CD14-positive monocyte (primary cell): ENCODE measurements at places on chromosomes 4 and X.

GRCh38 chr4:87498446-87498900 is 30.7 kb downstream of the SPARCL1 start:
- no peak for DNase-seq

- no peak for DNase-seq
These were observed 98.9 kb downstream of the LARP1B start for GRCh38 chr4:128159967-128160366.

DNA sequence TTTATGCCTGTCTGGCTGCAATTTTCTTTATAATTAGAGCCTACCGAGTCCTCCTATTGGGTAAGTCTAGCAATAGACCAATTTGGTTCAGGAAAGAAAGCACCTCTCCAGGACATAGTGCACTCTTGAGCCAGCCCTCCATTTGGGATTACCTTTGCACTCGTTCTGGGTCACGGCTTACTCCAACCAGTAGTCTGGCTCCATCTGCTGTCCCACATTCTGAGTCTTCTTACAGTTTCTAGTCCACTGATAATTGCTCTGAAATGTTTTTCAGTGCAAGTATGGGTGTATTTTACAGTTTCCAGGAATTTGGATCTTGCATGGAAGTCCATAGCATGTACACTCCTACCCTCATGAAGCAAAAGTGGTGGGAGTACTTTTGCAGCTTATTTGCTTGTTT is 34.8 kb upstream of the USP51 start:
- no peak for DNase-seq

GRCh38 chr4:76571274-76571673 is 136.2 kb downstream of the SHROOM3 start:
- DNase-seq, result no peak

GRCh38 chr4:38567457-38567856 is 96.5 kb upstream of the KLF3 start:
- DNase-seq, result no peak

DNA sequence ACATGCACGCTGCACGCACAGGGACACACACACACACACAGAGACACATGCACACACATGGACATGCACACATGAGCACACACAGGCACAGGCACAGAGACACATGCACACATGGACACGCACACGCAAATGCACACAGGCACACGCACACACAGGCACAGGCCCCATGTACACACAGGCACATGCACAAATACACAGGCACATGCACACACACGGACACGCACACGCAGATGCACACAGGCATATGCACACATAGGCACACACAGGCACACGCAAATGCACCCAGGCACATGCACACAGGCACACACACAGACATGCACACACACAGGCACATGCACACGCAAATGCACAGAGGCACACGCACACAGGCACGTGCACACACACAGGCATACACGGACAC is 30.3 kb upstream of the HTRA3 start:
- DNase-seq, result no peak

GRCh38 chr4:48196758-48197504 is 62.9 kb upstream of the TXK start:
- no peak for DNase-seq
